Neural progenitor cell (in vitro differentiated cells): ENCODE measurements at places on chromosomes 2 and 18. TPM values are rescaled to one million over a fixed set of nuclear protein-coding genes. Genes with fewer than 3 reads are reported as not detected.

DNA sequence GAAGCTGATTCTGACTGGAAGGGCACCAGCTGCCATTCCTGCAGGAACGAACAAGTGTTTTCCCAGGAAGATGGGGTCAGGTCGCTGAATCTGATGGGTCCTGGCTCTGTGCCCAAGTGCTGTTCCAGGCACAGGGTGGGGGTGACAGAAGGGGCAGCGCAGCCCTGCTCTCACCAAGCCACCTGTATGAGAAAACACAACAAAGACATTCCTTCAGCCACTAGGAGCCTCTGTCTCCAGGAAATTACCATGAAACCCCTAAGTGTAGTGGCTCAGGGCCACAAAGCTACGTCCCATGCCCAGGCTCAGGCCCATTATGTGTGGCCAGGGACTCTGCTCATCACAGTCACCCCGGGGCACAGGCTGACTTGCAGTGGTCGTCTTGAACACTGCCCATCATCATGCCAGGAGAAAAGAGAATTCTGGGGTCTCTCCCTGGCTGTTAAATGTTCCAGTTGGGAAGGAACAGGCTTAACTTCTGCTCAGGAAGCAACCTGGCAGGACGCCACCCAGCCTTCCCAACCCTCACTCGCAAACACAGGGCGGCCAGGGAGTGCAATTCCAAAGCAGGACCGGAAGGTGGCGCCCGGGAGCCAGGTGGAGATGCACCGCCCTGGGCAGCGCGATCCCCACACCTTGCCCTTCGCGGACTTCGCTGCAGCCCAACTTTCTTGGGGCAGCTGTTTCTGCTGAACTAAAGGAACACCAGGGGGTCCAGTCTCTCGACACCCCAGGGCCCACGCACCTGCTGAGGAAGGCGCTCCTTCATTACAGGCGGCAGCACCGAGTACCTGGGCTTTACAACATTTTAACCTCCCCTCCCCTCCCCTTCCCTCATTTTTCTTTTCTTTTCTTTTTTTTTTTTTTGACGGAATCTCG is 11.0 kb upstream of the SFTPB start:
- peaks cover 16% of the 10 kb centered on the region for H3K27me3 ChIP-seq
- no peak overlapping the region for H3K27ac ChIP-seq
- no peak overlapping the region for H3K4me3 ChIP-seq
- no peaks in the 10 kb centered on the region for H3K36me3 ChIP-seq
- H3K4me1 ChIP-seq = no peaks in the 10 kb centered on the region

DNA sequence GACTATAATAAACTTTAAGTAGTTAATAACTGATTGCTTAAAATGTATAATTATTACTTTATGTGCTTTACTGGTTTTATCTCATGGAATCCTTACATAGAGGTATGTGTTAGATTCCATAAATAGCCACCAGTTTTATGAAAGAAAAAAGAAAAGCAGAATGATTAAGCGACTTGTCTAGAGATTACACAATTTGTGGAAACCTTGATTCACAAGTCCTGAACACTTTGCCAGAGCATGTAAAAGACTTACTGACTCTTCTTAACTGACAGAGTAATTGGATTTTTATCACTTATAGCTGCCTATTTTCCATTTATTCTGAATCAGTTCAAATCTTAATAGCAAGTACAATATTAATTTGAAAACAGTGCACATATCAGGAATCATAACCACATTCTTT is 448.7 kb upstream of the NETO1 start:
- H3K4me3 ChIP-seq = no peak overlapping the region
- no peaks in the 10 kb centered on the region for H3K36me3 ChIP-seq
- no peaks in the 10 kb centered on the region for H3K4me1 ChIP-seq
- H3K27me3 ChIP-seq = no peaks in the 10 kb centered on the region
- H3K27ac ChIP-seq = no peak overlapping the region

GRCh38 chr2:24272907-24273306 is 87.4 kb downstream of the ITSN2 start:
- H3K27me3 ChIP-seq = no peaks in the 10 kb centered on the region
- H3K4me3 ChIP-seq = no peak overlapping the region
- no peaks in the 10 kb centered on the region for H3K36me3 ChIP-seq
- no peak for DNase-seq

The BUB1 gene
- total RNA-seq = 197 and 266 TPM in 2 replicates

The SUCLG1 gene
- total RNA-seq = 29.7 and 40.2 TPM in 2 replicates

The GALNT13 gene
- total RNA-seq = 4.3 and 5.9 TPM in 2 replicates

The TMEM185B gene
- 11.1 and 15.3 TPM in 2 replicates for total RNA-seq

The RELCH gene
- total RNA-seq = 27.9 and 40.9 TPM in 2 replicates
